NCI-H1930 (cell line): ENCODE measurements at places on chromosomes 4 and X.

DNA sequence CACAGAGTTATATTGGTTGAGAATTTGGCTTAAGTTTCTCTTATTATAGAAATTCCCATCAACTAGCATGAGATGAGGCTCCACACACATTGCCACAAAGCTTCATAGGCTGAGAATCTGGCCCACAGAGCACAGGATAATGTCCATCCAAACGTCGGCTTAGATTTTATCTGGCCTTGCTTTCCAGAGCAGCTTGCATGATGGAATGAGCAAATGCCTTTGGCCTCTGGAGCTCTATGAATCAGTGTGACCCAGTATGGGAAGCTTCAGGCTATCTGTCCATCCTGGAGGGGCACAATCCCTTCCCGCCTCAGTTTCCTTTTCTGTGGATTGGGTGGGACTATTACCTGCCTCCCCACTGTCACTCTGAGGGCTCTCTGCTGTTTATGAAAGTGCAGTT lies 131.5 kb upstream of the NDP start:
- DNase-seq = no peak

DNA sequence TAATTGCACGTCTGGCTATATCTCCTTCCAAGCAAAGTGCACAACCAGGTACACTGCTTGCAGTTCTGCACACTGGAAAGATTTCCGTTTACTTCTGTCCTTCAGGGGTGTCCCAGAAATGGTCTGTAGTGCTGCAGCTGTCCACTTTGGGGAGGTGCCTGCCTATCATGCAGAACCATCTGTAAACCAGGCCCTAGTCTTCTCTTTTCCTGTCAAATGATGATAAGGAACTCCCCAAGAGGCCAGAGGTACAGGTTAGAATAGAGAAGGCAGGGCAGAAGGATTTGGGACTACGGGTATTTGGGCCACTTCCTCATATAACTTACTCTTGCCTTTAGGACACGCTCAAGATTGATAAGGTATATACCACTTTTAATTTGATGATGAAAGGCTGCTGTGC lies 746.9 kb downstream of the FAT4 start:
- DNase-seq = no peak

GRCh38 chrX:5807181-5807580 lies 421.5 kb downstream of the NLGN4X start:
- no peak for DNase-seq

DNA sequence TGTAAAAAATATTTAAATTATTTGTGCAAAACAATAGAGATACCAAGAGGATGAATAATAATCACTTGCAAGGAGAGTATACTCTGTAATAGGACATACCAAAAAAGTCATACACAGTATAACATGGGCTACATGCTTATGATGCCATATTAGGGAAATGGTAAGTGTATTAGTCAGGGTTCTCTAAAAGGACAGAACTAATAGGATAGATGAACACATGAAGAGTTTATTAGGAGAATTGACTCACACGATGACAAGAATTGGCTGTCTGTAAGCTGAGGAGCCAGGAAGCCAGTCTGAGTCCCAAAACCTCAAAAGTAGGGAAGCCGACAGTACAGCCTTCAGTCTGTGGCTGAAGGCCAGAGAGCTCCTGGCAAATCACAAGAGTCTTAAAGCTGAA lies 151.2 kb downstream of the DTHD1 start:
- DNase-seq = no peak

GRCh38 chr4:25859429-25860148 lies 3.2 kb downstream of the SEL1L3 start:
- DNase-seq = no peak

DNA sequence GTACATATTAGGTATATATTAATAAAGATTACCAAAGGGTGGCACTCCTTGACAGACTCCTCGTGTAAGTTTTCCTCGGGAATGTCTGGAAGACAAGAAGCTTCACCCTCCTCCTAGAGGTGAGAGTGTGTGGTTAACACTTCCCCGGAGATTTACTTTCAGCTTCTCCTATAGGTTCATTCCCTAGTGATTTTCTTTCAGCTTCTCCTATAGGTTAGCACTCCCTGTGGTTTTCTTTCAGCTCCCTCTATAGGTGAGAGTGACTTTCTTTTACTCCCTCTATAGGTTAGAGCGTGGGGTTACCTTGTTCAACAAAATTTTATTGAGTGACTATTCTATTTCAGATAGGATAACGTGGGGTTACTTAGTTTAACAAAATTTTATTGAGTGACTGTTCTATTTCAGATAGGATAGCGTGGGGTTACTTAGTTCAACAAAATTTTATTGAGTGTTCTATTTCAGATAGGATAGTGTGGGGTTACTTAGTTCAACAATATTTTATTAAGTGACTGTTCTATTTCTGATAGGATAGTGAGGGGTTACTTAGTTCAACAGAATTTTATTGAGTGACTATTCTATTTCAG lies 106.0 kb upstream of the PLAC1 start:
- DNase-seq = no peak

- no peak for DNase-seq
These were observed 144.4 kb downstream of the ATG4A start for GRCh38 chrX:108235986-108236385.

DNA sequence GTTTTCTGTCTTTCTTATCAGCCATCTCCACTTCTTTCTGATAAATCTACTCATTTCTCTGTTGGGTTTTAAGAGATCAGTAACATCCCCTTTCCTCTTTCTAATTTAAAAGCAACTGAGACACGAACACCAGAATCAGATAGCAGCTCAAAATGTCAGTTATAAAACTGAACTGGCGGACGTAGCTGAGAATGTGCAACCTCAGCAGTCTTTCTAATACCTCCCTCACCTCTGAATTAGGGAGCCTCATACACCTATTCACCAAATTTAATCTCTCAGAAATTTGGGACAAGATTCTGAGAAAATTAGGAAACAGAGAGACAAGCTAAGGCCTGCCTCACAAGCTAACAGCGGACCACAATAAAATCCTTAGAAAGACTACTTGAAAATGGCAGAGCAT lies 52.0 kb upstream of the ACSL4 start:
- no peak for DNase-seq

DNA sequence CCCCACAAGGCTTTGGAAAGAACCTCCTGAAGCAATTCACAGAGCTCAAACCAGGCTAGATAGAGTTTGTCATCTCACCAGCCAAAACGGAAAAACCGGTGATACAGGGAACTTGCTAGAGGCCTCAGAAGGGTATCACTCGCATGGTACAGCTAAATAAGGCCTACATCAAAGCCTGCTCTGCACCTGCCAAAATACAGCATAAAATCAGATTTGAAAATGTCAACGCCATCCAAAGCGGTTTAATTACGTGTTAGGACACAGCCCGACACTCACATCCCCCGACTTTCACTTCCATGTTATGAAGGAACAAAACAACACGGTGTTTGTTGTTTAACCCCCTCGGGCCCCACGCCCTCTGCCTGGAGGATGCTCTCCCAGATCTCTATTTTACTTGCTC lies 65.0 kb downstream of the MAPK10 start:
- DNase-seq = no peak

DNA sequence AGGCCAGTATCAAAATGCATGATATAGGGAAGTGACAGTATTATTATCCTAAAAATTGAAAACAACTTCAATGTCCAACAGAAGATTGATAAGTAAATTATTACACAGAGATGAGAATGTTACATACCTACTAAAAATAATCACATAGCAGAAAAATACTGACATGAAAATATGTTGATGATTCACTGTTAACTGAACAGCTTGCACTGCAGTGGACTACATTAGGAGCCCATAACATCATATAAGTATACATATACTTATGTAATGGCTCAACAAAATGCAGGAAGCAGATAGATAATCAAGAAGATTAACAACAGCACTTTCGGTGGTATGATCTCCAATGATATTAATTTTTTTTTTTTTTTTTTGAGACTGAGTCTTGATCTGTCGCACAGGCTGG lies 7.1 kb downstream of the CLOCK start:
- no peak for DNase-seq

DNA sequence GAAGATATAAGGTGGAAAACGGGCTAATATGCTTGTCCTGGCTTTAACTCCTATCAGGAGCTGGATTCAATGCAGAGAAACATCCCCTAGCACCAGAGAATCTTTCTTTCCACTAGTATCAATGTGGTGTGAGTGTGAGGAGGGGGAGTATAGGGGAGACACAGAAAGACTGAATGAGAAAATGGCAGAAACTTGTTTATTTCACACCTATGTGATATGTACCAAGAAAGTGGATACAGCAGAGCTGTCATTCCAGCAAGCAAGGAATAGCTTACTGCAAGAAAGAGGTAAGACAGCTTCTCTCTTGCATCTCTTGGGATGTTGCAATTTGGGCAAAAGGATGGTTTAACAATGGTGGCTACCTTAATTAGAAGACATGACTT lies 105.6 kb downstream of the LNX1 start:
- DNase-seq = no peak

GRCh38 chr4:151643564-151643963 lies 117.2 kb downstream of the GATB start:
- DNase-seq = no peak

DNA sequence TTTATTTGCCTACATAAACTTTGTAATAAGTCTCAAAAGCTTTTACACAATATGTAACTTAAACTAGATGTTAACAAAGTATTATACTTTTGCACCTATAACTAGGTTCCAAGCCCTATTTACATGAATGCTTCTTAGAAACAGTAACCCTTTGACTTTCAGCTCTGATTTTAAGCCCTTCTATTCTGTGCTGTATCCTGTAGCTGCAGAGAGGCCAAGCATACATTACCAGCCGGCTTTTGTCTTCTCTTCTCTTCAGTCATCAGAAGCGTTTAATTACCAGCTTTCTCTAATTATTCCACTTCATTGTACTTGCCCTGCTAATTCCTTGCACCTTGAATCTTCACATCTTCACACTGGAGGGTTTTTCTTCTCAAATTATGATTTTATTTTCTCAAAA lies 403.1 kb downstream of the PDGFC start:
- no peak for DNase-seq

DNA sequence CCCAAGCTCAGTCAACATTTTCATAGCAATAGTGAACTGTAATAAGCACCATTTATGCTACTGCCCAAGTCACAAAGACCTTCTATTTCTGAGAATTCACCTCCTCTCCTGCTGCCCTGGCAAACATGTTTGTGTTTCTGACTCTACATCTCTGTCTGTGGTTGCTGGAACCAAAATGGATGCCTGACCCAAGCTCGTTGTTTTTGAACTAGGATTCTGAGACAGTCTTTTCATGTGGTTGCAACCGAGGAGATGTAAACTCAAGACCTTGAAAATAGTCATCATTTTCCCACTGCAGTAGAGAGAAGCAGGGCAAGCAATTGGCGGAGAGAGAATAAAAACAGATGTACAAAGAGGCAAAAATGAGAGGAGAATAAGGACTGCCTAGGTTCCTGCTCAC lies 160.2 kb downstream of the RAB28 start:
- no peak for DNase-seq

DNA sequence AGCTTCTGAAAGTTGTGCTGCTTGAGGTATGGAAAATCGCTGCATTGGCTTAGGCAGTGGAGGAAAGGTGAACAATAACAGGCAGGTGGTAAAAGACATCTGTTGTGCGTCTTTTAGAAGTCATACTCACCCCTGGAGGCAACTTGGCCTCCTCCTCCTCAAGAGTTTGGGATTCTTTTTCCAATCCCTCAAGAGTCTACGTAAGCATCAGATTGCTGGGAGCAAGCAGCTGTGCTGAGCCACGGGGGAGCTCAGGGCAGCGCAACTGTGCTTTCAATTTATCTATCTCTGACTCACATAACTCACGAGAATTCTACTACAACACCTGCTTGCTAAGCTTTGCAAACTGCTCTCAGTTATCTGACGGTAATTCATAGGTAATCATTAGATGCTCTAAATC lies 6.4 kb upstream of the RBMX2 start:
- DNase-seq = no peak

- DNase-seq = no peak
These were observed 508.6 kb downstream of the RAB28 start for GRCh38 chr4:12975511-12975910.

- no peak for DNase-seq
These were observed 66.3 kb upstream of the DGKK start for GRCh38 chrX:50536955-50537354.

DNA sequence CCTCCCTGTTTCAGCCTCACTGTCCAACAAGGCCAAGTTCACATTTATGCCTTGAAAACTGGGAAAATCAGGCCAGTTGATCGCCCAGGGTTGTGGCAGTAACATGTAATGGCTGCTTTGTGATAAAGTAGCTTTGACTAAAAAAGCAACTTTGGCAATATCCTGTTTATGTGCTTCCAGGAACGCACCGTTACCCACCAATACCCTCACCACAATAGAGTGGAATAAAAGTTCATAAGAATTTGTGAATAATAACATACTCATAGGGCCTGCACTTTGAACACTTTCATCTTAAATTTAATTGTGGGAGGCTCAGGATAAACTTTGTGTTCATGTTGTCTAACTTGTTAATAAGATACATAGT lies 80.7 kb upstream of the MAML3 start:
- no peak for DNase-seq

DNA sequence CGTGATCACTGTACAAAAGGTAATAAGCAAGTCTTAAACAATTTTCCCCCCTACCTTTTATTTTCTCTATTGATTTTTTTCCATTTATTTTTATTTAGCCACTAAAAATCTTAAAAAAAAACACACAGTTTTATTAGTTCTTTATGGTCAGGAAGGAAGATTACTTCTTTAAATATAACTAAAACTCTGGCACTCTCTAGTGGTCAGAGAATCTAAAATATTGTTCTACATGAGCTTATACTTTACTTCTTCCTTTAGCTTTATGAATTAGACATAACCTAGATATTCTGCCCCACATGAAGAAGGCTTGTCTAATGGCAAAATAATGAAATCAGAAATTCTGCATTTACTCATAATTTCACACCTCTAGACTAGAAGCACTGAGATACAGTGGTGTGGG lies 135.2 kb downstream of the PDE5A start:
- DNase-seq = no peak

DNA sequence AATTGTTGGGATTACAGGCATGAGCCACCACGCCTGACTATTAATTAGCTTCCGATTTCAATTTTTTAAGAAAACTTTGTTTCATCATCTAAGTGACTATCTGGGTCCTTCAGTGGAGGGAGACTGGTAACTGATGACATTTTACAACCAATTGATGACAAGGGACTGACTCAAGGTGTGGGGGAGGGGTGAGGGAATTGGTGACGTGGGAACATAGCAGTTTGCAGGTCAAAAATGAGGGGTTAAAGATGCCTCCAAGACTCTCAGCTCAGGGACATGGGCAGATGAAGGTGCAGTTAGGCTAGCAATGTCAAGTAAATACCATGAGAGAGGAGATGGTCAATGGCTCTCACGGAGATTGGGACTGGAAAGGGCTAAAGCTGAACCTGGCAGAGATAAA lies 5.7 kb upstream of the FAM9C start:
- DNase-seq = no peak

DNA sequence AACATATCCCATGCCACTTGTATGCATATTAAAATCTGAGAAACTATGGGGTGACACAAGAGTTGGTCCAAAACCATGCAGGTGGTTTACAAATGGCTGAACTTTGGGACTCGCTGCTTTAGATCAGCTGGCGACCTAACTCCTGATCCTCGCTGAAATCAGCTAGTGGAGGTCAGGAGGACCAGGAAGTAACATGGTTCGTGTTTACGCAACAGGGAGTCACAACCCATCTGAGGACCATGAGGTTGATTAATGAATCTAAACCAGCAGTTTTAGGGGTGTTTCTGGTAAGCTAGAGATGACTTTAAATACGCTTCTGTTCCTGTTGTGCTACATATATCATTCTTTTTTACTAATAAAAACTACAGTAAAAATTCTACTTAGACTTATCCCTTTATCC lies 12.9 kb downstream of the TSPAN5 start:
- DNase-seq = no peak

- no peak for DNase-seq
These were observed 101.4 kb downstream of the PAPSS1 start for GRCh38 chr4:107618656-107619055.
